Stimulated activated CD4-positive, alpha-beta T cell treated with anti-CD3 and anti-CD28 coated beads, TNF-alpha, amount 100 ng/mL, for 24 hours (primary cell): ENCODE measurements at places on chromosomes 5 and 9.

DNA sequence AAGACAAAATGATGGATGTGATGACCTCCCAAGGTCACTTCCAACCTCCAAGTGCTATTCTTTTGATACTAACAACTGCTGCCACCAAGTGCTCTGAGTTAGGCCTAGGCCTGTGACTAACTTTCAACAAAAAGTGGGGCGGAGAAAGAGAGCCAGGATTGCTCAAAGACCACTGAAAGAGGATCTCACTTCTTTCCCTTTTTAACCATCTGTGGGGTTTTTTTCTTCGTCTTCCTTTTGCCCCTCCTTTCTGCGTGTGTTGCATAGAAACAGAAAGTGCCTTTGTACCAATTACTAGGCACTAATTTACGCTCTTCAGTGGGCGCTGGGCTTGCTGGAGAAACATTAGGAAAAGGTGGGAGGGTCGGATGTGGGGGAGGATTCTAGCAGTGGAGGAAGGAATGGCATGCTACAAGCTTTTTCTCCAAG is 8.0 kb downstream of the KLF9 start:
- DNase-seq: no peak

- DNase-seq: peak; percentile 18
Measured at GRCh38 chr9:107465467-107466451, 23.8 kb downstream of the KLF4 start.

DNA sequence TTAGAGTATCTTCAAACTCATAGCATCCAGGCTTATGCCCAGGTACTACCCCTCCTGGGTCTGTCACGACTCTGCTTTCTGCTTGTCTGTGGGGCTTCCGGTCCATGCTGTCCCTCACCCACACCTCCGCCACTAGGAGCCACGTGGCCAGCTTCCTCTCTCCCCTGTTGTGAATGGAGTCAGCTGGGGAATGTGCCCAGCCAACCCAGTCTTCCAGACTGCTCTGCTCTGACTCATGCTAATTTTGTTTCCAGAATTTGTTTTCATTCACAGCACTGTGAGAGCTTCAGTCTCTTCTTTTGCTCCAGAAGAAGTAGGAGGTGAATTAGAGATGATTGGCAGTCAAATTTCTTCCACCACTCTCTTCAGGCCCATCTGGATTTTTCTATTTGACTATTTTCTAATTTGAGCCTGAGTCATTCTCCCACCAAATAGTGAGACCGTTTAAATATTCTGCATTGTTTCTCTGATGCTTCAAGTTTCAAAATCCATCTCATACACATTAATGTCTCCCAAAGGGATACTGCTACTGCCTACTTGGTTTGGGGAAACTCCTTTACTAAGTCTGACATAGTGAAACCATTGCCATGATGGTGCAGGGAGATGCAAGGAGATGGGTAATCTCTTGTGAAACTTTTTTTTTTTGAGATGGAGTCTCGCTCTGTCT is 424.1 kb upstream of the KIF2A start:
- DNase-seq: no peak

DNA sequence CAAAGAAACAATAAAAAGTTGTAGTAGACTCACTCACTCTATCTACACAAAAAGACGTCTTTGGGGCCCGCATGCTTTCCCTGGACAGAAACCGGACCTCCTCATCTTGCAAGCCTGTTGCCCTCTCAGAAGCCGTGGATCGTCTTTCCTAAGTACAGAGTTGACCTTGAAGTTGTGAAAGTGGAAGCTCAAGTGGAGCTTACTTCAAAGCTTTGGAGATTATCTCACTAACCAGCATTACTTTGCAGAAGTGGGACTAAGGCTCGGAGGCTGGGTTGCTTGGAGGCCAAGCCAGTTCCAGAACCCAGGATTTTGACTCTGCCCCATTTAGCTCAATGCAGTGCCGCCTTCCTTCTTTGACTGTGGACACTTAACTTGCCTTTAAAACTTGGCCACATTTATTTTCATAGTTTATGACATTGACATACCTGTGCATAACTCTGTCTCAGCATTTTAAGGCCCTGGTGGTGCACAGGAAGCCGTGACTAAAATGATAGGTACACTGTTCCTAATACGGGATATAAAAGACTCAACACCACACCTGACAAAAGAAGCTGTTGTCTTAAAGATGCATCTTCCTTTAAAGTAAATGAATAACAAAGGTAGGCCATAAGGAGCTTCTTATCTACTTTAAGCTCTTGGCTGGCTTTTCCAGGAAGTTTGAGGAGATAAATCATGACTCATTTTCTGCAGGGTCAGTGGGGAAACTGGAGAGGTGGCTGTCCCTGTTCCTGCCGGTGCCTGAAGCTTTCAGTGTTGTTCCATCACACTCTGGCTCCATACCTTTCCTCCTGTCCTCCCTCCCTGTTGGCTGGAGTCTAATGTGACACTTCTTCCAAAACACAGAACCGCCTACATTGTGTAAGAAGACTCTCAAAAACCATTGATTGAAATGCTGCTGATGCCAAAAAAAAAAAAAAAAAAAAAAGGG is 10.7 kb downstream of the SLC25A25 start:
- DNase-seq: no peak

DNA sequence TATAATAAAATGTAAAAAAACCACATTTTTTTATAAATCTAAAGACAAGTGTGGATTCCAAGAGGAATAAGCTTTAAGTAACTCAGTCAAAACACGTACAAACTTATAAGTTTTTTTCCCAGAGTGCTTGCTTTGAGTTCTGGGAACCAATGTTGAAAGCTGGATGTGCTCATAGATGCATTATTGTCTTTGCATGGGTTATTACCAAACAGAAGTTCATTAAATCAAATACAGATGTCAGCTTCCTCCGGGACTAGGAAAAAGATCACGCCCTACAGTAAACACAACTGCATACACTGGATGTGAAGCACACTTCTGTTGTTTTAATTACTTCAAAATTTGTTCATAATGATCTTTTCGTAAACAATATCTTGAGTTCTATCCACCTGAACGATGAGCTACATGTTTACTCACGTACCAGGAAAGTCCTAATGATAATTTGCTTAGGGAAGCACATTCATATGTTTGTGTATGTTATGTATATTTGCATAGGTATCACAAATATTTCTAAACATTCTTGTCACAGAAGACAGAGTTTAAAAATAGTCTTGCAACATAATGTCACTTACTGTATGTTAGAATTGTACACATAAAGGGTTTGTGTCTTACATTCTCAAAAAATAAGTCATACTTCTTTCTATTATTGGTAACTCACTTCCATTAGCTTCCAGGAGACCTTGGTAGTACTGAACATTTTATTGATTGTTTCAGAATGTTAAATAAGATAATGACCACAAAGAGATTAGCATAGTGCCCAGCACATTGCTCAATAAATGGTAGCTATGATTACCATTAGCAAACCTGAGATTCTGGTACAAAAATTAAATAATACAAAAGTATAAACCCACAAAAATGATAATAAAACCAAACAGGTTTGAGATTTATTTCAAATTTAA is 427.4 kb downstream of the CETN3 start:
- DNase-seq: no peak
